ENCODE measurements at places on chromosomes 1 and 21.
A peak's percentile ranks its signal among the peaks of the same experiment; 100 is the strongest.

DNA sequence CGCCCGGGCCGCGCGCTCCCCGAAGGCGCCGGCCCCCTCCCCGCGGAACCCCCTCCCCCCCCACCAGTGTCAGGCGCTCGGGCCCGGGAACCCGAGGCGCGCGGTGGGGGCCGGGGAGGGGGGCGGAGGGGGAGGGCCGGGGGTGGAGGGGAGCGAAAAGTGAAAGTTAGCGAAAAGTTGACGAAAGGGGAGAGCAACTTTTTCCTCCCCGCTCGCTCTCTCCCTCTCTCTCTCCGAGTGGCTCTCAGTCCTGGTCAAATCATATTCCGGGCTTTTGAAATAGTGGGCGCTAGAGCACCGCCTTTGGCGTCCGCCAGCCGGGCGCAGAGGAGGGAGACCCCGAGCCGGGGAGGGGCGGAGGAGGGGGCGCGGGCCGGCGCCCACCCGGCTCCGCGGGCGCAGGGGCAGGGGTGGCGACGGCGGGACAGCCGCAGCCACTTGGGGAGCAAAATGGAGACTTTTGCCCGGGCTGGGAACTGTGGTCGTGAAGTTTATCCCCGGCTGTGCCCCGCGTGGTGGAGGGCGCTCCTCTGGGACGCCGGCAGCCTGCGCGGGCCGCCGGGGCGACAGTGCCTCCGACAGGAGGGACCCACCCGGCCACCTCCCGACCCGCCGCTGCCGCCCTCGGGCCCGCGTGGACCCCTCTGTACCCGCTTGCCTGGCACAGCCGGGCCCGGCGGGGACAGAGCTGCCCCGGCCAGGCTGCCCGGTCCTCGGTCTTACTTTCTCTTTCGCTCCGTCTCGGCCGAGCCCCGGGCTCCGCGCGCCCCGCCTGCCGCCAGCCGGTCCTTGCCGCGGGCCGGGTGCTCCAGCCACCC is 697 bp downstream of the PRDM16 start:
- DNase-seq, result no peak

- no peak for DNase-seq
Measured at GRCh38 chr1:208071435-208072031, 160.6 kb upstream of the CD34 start.

- DNase-seq, result peak; percentile 44
Measured at GRCh38 chr1:22330092-22330759, 121.4 kb upstream of the ZBTB40 start.

GRCh38 chr1:64229307-64229706 is 25.9 kb downstream of the UBE2U start:
- no peak for DNase-seq

All from left forelimb (tissue), 1 donor.